Bone marrow (tissue), 2 donors: ENCODE measurements at places on chromosomes 5 and 9.

- no peak for DNase-seq
Measured at GRCh38 chr5:159601216-159601615, 270.9 kb upstream of the IL12B start.

DNA sequence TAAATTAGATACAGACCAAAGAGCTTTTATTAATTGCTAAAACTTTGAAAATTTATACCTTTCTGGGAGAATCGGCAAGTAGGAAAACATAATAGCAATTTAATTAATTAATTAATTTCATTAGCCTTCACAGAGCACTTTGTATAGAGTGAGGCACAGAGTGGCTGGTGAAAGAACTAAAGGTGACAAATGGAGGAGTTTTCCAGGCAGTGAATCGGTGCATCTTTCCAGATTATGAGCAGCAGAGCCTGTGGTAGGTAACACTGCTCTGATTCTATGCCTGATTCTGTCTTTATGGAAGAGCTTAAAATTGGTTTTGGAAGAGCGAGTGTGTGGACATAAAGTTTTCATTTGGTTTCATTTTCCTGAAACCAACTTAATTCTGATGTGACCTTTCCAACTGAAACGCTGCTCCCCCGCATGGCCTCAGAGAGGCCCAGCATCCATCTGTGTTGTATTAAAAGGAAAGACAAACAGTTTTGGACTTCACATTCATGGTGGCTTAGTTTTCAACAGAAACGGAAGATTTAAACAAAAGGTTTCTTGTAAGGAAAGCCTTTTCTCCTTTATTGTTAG, 188.9 kb upstream of the RPS23 start:
- DNase-seq, result no peak

DNA sequence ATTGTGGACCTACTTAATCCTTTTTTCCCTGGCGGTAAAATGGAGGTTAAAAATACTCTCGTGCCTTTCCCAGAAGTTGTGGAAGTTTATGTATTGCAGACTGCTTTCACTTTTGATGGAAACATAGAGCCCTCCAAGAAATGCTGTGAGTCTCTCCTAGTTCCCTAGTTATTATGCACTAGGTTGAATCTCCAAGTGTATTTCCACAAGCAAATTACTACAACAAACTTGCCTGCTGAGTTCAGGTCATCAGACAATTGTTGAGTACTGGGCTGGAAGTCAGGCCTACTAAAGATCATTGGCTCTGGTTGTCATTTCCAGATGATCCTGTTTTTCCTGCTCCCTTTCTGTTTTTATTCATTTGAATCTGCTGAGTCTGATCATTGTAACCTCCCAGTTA, 104.1 kb downstream of the CD180 start:
- DNase-seq, result no peak

DNA sequence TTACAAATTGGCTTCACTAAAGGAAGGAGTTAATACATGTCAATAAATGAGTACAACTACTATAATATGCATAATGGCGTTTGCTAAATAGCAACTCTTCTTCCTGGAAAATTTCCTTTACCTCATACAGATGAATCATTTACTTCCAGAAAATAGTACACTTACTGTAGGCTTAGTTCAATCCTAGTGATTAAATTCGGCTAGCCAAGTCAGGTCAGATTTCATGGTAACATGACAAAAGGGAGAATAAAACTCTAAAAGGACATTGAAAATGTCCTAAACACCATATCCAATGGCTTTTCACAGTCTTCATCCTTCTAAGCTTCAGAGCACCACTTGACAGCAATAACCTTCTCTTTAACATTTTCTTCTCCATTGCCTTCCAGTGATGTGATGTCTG, 42.1 kb upstream of the ZFAND5 start:
- no peak for DNase-seq

GRCh38 chr5:57042524-57042931, 90.6 kb upstream of the MIER3 start:
- no peak for DNase-seq
